GM23248 (cell line): ENCODE measurements at places on chromosomes 16 and 17. TPM values are rescaled to one million over a fixed set of nuclear protein-coding genes. Genes with fewer than 3 reads are reported as not detected.
A peak's percentile ranks its signal among the peaks of the same experiment; 100 is the strongest.

SLX4 gene
- total RNA-seq, result 2.3 and 6.2 TPM in 2 replicates

CD300E gene
- total RNA-seq, result not detected in 2 replicates

NDE1 gene
- total RNA-seq, result 27.6 and 31.2 TPM in 2 replicates

CCDC200 gene
- total RNA-seq, result not detected in 2 replicates

CCL17 gene
- not detected in 2 replicates for total RNA-seq

LPCAT2 gene
- 12.4 and 27.4 TPM in 2 replicates for total RNA-seq

AATK gene
- 1.6 and 4.0 TPM in 2 replicates for total RNA-seq

HSD11B2 gene
- total RNA-seq, result not detected in 2 replicates

CSH2 gene
- not detected in 2 replicates for total RNA-seq

DNA sequence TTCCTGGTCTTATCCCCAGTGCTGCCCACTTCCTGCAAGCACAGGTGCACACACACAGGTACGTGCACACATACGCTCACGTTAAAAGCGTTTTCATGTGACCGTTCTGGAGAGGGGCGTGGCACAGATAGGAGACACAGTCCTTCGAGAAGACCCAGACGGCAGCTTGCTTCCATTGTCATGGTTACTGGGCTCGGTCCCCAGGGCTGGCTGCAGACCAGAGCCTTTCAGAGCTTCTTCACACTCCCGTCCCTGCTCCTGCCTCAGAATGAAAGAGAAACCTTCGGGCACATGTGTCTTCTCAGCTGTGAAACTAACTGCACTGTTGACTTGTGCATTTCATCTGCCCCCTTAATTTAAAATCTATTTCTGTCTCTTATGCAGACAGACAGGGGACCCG, 154.2 kb downstream of the PITPNC1 start:
- no peak overlapping the region for H3K27ac ChIP-seq
- no peaks in the 10 kb centered on the region for H3K27me3 ChIP-seq

DNA sequence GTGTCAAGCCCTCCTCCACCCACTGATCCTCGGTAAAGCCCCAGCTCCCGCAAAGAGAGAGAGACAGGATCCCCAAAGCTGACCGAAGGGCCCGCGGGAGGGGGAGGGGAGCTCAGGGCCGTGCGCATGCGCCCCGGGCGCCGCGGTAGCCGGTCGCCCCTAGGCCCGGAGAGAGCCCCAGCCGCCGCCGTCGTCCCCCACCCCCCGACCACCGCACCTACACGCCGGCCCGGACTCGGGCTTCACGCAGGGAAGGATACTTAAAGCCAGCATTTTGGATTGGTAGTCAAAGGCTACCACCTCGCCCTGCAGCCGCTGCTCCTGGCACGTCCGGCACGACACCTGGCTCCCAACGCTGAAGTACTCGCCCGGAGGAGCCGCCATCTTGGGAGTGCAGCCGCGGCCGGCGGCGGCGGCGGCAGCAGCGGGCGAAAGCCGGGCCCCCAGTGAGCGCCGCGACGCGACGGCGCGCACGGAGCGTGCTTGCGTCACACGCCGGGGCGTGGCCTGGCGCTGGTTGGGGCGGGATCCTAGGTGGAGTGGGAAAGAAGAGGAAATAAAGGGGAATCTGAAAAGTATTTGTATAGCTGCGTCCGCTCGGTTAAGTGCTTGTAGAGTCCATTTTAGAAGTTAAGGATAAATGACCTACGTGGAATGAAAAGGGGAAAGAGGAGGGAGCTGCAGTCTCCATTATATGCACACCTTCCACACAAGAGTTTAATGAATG, at the start of gene LSM12:
Gene LSM12 (minus strand): TSS at position 468 of the 727 bp plus-strand sequence. CDS start 84 bp downstream, at position 384.
- no peaks in the 10 kb centered on the region for H3K27me3 ChIP-seq
- peak within 1 kb of the TSS; percentile 100 for H3K4me3 ChIP-seq
- peak within 1 kb of the TSS; percentile 95 for H3K27ac ChIP-seq
- H3K4me1 ChIP-seq, result peaks cover 23% of the 10 kb centered on the region
- DNase-seq, result peak; percentile 94

GRCh38 chr16:9595393-9595792, 503.9 kb downstream of the HAPSTR1 start:
- no peak for DNase-seq
- no peak overlapping the region for H3K4me3 ChIP-seq
- H3K27me3 ChIP-seq, result no peaks in the 10 kb centered on the region
- no peak overlapping the region for H3K27ac ChIP-seq
- H3K4me1 ChIP-seq, result no peaks in the 10 kb centered on the region

GRCh38 chr16:89314357-89314756, 96.9 kb downstream of the ZNF778 start:
- peaks cover 32% of the 10 kb centered on the region for H3K4me1 ChIP-seq
- DNase-seq, result no peak
- H3K4me3 ChIP-seq, result no peak overlapping the region
- H3K36me3 ChIP-seq, result peaks cover 17% of the 10 kb centered on the region

GRCh38 chr17:65535777-65536572, 25.5 kb downstream of the AXIN2 start:
- peak; percentile 38 for DNase-seq
- no peaks in the 10 kb centered on the region for H3K36me3 ChIP-seq
- H3K4me1 ChIP-seq, result peaks cover 13% of the 10 kb centered on the region; the same call in 1 of the 2 replicates
- H3K27ac ChIP-seq, result no peak overlapping the region
- no peaks in the 10 kb centered on the region for H3K27me3 ChIP-seq
- H3K4me3 ChIP-seq, result no peak overlapping the region

GRCh38 chr16:19005561-19006445, 22.1 kb downstream of the TMC7 start:
- no peak overlapping the region for H3K4me3 ChIP-seq
- peaks cover 22% of the 10 kb centered on the region for H3K4me1 ChIP-seq
- no peak overlapping the region for H3K27ac ChIP-seq
- H3K36me3 ChIP-seq, result no peaks in the 10 kb centered on the region
- DNase-seq, result peak; percentile 54
- H3K27me3 ChIP-seq, result no peaks in the 10 kb centered on the region

- no peaks in the 10 kb centered on the region for H3K27me3 ChIP-seq
- no peak for DNase-seq
- no peak overlapping the region for H3K4me3 ChIP-seq
- peaks cover 32% of the 10 kb centered on the region for H3K36me3 ChIP-seq
- H3K27ac ChIP-seq, result no peak overlapping the region
Measured at GRCh38 chr16:11715246-11715947, 27.3 kb downstream of the TXNDC11 start.

DNA sequence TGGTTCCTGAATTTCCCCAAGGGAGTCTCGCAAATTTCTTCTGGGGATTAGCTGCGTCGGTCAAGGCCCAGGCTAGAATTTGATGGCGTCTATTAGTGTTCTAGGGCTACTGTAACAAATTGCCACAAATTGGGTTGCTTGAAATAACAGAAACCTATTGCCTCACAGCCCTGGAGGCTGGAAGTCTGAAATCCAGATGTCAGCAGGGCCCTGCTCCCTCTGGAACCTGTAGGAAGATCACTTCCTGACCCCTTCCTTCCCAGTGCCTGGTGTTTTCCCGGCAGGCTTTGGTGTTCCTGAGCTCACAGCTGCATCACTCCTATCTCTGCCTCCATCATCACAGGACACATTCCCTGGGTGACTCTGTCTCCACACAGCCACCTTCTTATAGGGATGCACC, 24.4 kb downstream of the DHRS7C start:
- H3K4me1 ChIP-seq, result no peaks in the 10 kb centered on the region
- no peak overlapping the region for H3K27ac ChIP-seq
- no peaks in the 10 kb centered on the region for H3K36me3 ChIP-seq
- DNase-seq, result no peak
- no peaks in the 10 kb centered on the region; the same call in 1 of the 2 replicates for H3K27me3 ChIP-seq
